ENCODE measurements at places on chromosomes 6 and 20. TPM values are rescaled to one million over a fixed set of nuclear protein-coding genes. Genes with fewer than 3 reads are reported as not detected.

DNA sequence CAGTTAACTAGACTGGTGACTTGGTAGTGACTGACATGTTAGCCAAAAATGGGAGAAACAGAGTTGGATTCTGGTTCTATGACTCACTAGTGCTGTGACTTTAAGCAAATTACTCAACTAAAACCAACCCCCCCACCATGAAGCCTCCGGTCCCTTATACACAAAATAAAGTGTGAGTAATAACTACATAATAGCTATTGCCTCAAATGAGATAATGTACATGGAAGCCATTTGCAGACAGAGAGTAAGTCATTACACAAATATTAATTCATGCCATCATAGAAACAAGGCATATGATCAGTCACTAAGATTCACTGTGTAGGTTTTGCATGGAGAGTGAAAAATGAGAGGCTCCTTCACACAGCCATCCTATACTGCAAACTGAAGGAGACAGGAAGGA, 111.9 kb downstream of the HIVEP2 start:
- H3K27ac ChIP-seq: no peak overlapping the region
- no peaks in the 10 kb centered on the region for H3K27me3 ChIP-seq
- no peaks in the 10 kb centered on the region for H3K36me3 ChIP-seq
- no peak overlapping the region for H3K4me3 ChIP-seq

GRCh38 chr6:153001767-153002612, 519 bp downstream of the MTRF1L start:
- H3K4me3 ChIP-seq: peak overlapping the region; percentile 97
- no peak for DNase-seq
- H3K27me3 ChIP-seq: peaks cover 11% of the 10 kb centered on the region

- peaks cover 3% of the 10 kb centered on the region for H3K27me3 ChIP-seq
- no peak overlapping the region for H3K27ac ChIP-seq
- H3K4me1 ChIP-seq: no peaks in the 10 kb centered on the region
- no peak overlapping the region for H3K4me3 ChIP-seq
- no peaks in the 10 kb centered on the region for H3K36me3 ChIP-seq
- no peak for DNase-seq
Measured at GRCh38 chr6:46368169-46368536, 123.1 kb downstream of the RCAN2 start.

- no peak overlapping the region for H3K27ac ChIP-seq
- DNase-seq: no peak
- H3K27me3 ChIP-seq: no peaks in the 10 kb centered on the region
- H3K36me3 ChIP-seq: no peaks in the 10 kb centered on the region
Measured at GRCh38 chr20:58096880-58097423, 131.5 kb downstream of the ANKRD60 start.

GRCh38 chr20:36720510-36720909, 25.4 kb downstream of the NDRG3 start:
- H3K27me3 ChIP-seq: peaks cover 2% of the 10 kb centered on the region
- no peak overlapping the region for H3K27ac ChIP-seq
- H3K36me3 ChIP-seq: no peaks in the 10 kb centered on the region
- no peak overlapping the region for H3K4me3 ChIP-seq
- no peaks in the 10 kb centered on the region for H3K4me1 ChIP-seq

- no peaks in the 10 kb centered on the region for H3K27me3 ChIP-seq
- no peak overlapping the region for H3K27ac ChIP-seq
Measured at GRCh38 chr20:35629427-35630145, 14.0 kb downstream of the SPAG4 start.

DNA sequence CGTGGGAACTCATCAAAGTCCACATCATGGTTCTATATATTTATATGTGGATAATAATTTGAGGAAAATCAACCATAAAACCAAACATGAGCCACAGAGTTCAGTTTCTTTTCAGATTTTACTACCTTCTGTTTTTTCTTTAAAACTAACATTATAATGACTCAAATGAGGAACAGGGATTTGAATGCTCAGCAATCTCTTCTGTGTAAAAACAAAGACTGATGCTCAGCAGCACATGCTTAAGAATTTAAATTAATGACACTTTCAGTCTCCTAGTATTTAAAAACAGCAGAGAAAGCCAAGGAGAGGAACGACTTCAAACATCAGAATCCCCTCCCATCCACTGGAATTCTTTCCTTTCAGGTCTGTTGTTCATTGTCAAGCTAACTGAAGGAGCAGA, 72.7 kb downstream of the PSMG4 start:
- DNase-seq: no peak
- no peak overlapping the region for H3K4me3 ChIP-seq
- H3K36me3 ChIP-seq: no peaks in the 10 kb centered on the region
- H3K27me3 ChIP-seq: peaks cover 6% of the 10 kb centered on the region
- H3K4me1 ChIP-seq: peaks cover 54% of the 10 kb centered on the region

DNA sequence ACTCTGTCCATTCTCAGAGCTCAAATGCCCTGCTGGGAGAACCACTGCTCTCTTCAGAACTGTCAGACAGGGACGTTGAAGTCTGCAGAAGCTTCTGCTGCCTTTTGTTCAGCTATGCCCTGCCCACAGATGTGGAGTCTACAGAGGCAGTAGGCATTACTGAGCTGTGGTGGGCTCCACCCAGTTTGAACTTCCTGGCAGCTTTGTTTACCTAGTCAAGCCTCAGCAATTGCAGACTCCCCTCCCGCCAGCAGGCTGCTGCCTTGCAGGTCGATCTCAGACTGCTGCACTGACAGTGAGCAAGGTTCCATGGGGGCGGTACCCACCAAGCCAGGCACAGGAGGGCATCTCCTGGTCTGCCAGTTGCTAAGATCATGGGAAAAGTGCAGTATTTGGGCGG, 21.8 kb upstream of the UFL1 start:
- H3K27ac ChIP-seq: no peak overlapping the region
- DNase-seq: no peak
- peaks cover 4% of the 10 kb centered on the region for H3K27me3 ChIP-seq
- peaks cover 43% of the 10 kb centered on the region for H3K36me3 ChIP-seq

DNA sequence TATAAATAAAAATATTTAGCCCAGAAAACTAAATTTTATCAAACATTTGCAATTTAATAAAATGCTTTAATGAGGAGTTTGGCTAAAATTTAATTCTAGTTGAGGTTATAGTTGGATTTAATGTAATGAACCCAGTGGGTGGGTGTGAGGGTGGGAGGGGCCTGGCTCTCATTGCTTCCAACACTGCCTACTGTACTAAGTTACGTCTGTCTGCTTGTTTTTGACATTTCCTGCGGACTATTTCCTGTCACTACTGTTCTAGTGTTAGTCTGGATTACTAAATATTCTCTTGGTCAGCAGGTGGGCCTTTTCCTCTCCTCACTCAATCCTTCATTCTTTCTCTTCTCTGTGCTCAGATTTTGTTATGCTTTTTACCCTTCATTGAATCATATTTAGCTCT, 82.5 kb upstream of the MAP3K7 start:
- no peaks in the 10 kb centered on the region for H3K4me1 ChIP-seq
- no peaks in the 10 kb centered on the region for H3K36me3 ChIP-seq

DNA sequence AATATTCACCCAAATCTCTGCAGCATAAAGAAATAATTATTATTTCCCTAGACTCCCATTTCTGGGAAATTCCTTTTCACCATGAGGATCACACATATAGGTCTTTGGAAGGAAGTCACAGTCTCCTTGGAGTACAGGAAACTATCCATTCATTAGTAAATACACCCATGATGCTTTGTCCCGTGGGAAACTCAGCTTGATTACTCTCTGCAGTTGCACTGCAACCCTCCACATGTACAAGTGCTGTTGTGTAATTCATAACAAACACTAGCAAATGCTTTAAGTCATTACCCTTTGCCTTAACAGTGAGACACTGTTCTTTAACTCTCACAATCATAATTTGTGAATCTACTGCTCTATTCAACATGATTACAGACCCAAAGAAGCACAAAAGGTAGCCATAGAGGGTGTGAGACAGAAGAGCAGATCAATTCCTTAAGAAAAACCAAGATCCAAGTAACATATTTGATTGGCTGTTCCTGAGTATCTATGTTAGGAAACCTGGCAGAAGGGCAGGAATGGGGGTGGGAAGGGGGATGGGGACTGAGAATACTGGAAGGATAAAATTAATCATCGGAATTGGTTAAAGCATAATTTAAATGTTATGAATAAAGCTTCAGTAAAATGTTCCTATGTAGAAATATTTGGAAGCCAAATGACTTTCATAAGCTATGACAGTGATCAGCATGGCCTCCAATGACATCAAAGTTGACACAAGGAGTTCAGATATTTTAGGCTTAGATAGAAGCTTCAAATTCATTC, 268.0 kb downstream of the HACE1 start:
- H3K36me3 ChIP-seq: no peaks in the 10 kb centered on the region
- H3K4me1 ChIP-seq: peaks cover 4% of the 10 kb centered on the region
- no peak overlapping the region for H3K27ac ChIP-seq

GRCh38 chr6:14674867-14675648, 557.5 kb downstream of the CD83 start:
- H3K36me3 ChIP-seq: no peaks in the 10 kb centered on the region
- peaks cover 8% of the 10 kb centered on the region for H3K27me3 ChIP-seq
- no peak overlapping the region for H3K27ac ChIP-seq
- H3K4me1 ChIP-seq: peaks cover 9% of the 10 kb centered on the region

DNA sequence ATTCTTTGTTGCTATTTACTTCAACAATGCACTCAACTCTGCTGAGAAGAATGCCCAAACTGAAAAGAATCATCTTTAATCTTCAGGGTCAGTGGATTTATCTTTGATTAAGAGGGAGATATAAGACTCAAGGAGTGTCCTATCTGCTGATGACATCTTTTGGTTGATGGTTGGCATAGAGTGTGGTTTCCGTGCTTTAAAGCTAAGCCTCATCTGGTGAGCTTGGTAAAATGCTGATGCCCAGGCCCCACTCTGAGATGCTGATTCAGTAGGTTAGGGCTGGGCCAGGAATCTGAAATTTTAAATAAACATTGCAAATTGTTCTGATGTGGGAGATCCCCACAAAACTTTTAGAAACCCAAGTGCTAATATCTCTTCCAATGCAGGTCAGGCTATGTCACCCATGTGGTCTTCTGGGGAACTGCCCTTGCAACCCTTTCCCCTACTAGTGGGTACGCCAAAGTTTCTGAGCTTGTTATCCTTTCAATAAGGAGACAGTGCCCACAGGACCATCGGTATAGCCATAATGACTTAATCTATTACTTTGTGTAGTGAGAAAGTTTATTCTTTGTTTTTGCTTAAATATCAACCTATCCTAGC, 68.5 kb upstream of the ARMH2 start:
- no peak overlapping the region for H3K27ac ChIP-seq

DNA sequence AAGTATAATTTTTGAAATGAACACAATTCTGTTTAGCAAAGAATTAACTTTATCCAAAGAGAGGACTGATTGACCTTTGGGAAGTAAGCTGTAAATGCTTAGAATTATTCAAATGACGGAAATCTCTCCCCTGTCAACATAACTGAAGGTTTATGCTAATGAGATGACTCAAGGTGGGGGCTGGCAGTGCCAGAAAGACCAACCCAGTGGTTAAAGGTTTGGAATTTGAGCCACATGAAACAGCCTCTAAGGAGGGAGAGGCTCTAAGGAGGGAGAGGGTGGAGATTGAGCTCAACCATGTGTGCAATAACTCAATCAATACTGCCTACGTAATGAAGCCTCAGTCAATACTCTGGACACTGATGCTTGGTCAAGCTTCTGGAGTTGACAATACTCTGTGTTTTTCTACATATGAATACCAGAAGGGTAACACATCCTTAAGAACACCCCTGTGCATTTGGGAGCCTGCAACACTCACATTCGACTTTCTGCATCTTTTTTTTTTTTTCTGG, 123.4 kb upstream of the TENT5A start:
- H3K36me3 ChIP-seq: peaks cover 20% of the 10 kb centered on the region
- H3K4me3 ChIP-seq: no peak overlapping the region
- H3K4me1 ChIP-seq: peaks cover 16% of the 10 kb centered on the region

The IPCEF1 gene
- 0.61 TPM for total RNA-seq

The GPX6 gene
- total RNA-seq: not detected

The DLK2 gene
- 2.2 TPM for total RNA-seq

The ZBTB46 gene
- total RNA-seq: 94.4 TPM

The HTR1E gene
- 0.34 TPM for total RNA-seq

The EDN1 gene
- 0.54 TPM for total RNA-seq

The WFDC5 gene
- total RNA-seq: not detected
